ENCODE measurements at places on chromosomes 1 and 21. TPM values are rescaled to one million over a fixed set of nuclear protein-coding genes. Genes with fewer than 3 reads are reported as not detected.

The GREM2 gene
- not detected for total RNA-seq

The TMEM82 gene
- not detected for total RNA-seq

The SYNJ1 gene
- total RNA-seq: 6.2 TPM

The NES gene
- total RNA-seq: 0.14 TPM

The TRIM62 gene
- total RNA-seq: 4.4 TPM

The OR2L8 gene
- total RNA-seq: not detected

The KLF17 gene
- total RNA-seq: not detected

The TMIGD3 gene
- total RNA-seq: not detected

The NECTIN4 gene
- total RNA-seq: 1.2 TPM

The SNX7 gene
- total RNA-seq: 40.9 TPM

The UBE2U gene
- total RNA-seq: not detected

- no peak for DNase-seq
Observed at GRCh38 chr1:1528301-1529267, 11.8 kb downstream of the TMEM240 start.

DNA sequence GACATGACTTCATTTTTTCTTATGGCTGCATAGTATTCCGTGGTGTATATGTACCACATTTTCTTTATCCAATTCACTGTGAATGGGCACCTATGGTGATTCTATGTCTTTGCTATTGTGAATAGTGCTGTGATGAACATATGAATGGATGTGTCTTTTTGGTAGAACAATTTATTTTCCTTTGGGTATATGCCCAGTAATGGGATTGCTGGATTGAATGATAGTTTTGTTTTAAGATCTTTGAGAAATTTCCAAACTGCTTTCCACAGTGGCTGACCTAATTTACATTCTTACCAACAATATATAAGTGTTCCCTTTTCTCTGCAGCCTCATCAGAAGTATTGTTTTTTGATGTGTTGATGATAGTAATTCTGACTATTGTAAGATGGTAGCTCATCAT is 361.7 kb upstream of the SGIP1 start:
- DNase-seq: no peak

DNA sequence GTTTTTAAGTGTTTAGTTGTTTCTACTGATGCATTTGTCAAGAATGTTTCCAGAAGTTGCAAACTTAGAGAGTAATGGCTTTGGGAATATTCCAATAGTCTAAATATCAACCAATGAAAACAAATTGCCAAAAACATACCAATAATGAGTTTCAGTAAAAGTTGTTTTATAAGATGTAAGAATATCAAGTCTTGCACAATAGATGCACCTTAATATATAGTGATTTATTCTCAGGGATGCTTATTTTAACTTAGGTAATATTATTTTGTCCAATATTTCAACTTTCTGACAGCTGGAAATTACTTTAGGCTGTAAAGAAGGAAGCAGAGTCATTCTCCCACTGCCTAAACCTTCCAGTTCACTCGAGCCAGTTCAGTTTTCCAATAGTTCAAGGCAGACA is 5.4 kb upstream of the NMNAT2 start:
- no peak for DNase-seq

GRCh38 chr1:58062635-58063034 is 483.9 kb downstream of the OMA1 start:
- DNase-seq: peak; percentile 93

- no peak for DNase-seq
Observed at GRCh38 chr1:6260961-6261614, at the start of gene GPR153. Gene GPR153 (minus strand): TSS chr1:6261098. CDS start chr1:6254905, 6,193 bp downstream.

DNA sequence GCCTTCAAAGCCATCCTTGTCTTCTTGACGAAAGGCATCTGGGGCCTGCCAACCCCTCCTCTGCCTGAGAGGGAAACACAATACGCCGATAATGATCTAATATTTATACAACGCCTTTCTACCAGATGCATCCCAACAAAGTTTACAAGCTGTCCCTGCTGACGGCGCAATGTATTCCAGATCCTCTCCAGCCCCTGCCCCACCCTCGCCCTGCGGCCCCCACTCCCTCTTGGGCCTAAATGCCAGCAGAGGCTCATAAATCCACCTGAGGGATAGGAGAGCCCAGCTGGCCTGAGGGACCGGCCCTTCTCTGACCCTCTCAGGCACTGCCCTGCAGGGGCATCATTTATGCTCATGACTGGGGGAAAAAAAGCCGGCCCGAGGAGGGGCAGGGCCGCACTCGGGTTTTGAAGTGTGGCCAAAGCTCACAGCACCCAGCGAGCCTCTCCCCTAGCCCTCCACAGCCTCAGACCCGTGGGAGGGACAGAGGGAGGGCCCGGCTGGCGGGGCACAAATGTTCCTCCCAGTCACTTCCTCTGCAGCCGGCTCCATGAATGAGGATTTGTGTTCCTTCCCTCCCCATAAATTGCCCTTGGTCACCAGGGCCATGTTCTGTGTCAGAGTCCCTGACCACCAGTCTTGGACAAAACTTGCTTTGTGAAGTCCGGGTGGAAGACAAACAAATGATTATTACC is 140.3 kb downstream of the FOXD2 start:
- DNase-seq: no peak

DNA sequence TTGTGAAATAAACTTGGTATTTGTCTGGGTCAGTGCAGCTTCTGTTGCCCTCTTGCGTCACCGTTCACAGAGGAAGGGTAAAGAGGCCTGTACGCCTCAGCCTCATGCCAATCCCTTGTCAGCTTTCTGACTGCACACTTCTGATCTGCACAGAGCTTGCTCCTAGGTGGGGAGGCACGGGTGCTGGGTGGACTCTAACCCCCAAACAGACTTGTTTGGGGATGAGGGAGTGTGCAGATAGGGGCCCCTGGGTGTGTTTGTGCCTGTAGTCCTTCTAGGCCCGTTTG is 803 bp upstream of the B4GALT2 start:
- no peak for DNase-seq

- no peak for DNase-seq
Observed at GRCh38 chr21:34867785-34868184, 181.3 kb downstream of the RUNX1 start.

GRCh38 chr1:94304553-94304952 is 67.2 kb upstream of the ARHGAP29 start:
- DNase-seq: peak; percentile 51

- DNase-seq: peak; percentile 41
Observed at GRCh38 chr21:28336314-28336713, 656.4 kb downstream of the LTN1 start.

DNA sequence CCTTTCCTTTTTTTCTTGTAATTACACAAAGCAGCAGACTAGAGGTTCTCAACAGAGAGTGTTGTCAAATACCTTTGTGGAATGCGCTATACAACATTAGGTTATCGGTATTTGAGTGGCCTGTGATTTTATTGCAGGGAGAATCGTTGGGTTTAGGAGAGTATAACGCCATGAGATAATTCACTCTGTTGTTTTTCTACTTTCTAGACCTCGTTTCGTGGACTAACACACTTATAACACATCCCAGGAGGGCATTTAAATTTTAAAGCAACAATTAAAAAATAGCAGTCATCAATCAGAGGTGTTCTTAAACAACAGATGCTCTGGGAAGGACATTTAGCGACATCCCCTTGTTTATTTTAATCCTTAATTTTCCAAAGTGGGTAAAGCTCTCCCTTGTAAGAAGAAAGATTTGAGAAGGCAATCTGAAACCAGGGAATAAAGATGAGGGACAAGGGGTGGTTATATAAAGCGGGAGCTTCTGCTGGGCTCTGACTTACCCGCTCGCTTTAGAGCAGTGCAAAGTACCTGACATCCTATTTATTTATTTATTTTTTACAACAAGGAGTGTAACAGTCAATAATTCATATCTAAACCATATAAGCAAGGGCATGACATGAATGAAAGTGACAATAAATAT is 4.9 kb downstream of the PBX1 start:
- DNase-seq: peak; percentile 53

GRCh38 chr1:66305927-66306326 is 228.0 kb upstream of the SGIP1 start:
- no peak for DNase-seq

DNA sequence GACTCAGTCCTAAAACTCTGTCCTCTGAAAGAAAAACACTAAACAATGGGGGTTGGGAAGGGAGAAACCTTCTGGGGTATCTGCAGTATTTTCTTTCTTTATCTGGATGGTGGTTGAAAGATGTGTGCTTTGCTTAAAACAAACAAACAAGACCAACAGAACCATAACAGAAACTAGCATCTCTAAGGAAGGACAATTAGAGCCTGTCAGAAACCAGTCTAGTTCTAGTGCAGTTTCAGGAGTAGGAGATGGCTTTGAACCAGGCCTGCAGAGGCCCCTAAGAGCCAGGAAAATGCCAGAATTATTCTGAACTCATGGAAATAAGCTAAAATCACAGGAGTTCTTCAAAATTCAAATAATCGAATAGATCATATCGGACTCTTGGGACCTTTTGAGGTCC is 18.5 kb downstream of the ILDR2 start:
- DNase-seq: no peak

GRCh38 chr21:20994790-20995189 is 3.4 kb upstream of the NCAM2 start:
- DNase-seq: no peak

DNA sequence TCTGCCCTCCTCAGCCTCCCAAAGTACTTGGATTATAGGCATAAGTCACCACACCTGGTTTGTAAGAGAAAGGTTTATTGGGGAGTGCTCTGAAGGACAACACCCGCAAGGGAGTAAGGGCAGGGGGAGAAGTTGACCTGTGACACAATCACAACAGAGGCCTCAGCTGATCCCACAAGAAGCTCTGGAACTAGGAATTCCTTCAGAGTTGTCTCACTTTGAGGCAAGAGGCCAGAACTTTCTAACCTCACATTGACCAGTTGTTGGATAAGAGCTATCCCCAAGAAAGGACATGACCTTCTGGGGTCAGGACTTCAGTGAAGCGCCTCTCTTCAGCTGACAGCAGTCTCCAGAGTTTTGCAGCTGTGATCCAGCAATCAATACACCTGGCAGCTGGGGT is 27.4 kb upstream of the RC3H1 start:
- no peak for DNase-seq

GRCh38 chr1:32724678-32725614 is 22.4 kb upstream of the SYNC start:
- peak; percentile 78 for DNase-seq

GRCh38 chr1:234546387-234546704 is 63.6 kb downstream of the IRF2BP2 start:
- no peak for DNase-seq

DNA sequence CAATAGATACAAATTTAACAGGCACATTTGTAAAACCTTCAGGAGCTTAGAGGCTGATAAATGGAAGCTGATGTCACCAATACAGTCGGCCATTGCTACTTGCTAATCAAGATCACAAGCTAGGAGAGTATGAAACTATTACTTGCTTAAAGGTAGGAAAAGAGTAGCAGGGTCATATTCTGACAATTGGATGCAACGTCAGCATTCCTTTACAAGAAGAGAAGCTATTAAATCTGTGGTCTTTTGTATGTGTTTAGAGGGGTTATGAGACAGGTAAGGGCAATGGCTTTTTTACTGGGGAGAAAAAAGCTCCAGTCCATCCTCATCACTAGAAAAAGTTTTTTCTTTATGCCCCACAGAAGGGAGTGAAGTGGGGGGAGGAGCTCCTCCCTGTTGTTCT is 11.7 kb upstream of the CD48 start:
- no peak for DNase-seq

GRCh38 chr1:180917306-180918065 is 4.8 kb downstream of the KIAA1614 start:
- peak; percentile 15 for DNase-seq

DNA sequence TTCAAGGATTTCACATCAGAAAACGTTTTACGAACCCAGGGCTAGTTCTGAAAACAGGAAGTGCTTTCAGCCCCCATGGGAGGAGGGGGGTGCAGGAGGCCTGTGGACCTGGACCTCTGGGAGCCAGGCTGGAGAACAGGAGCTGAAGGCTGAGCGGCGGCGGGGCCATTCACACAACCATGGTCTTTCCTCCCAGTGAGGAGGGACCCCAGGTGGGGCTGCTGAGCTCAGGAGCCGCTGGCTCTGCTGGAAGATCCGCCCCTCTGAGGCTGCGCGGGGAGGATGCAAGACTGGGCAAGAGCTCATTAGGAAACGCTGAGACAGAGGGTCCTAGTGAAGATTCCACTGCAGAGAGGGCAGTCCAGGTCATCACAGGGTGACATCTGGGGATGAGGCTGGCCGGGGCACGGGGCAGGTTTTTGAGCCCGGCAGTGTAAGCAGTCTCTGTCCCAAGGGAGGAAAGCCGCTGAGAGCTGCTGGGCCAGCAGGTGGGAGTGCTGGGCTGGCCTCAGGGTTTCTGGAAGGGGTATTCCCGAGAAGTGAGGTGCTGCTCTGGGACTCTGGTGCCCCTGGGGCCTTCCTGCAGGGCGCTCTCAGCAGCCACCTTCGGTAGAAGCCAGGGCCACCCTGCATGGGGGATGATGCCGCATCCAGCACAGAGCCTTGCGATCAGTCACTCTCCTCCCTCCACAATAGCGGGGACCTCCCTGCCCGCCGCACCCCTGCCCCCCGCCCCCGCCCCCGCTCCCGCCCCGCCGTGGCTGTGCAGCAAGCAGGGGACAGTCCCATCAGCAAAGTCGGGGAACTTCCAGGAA is 7.5 kb downstream of the MX2 start:
- DNase-seq: no peak

DNA sequence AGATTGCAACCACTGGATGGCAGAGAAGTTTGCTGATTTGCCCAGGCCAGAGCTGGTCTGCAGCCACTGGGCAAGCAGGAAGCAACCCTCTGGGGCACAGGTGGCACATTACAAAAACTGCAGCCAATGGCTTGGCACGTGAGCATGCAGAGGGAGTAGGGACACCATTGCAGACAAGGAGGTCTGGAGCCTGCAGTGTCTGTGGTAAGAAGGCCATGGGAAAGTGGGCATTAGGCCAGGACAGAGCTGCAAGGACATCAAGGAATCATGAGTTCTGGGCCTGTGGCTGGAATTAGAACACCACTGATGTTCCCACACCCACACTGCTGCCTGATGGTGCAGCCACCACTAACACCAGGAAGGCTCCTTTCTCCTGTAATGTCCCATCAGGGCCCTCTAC is 113.0 kb downstream of the TSEN15 start:
- DNase-seq: no peak

GRCh38 chr1:191662051-191662450 is 496.2 kb upstream of the RGS18 start:
- no peak for DNase-seq

GRCh38 chr1:112688781-112689193 is 14.3 kb downstream of the MOV10 start:
- DNase-seq: no peak

- no peak for DNase-seq
Observed at GRCh38 chr1:165060285-165060793, 296.2 kb downstream of the LMX1A start.

DNA sequence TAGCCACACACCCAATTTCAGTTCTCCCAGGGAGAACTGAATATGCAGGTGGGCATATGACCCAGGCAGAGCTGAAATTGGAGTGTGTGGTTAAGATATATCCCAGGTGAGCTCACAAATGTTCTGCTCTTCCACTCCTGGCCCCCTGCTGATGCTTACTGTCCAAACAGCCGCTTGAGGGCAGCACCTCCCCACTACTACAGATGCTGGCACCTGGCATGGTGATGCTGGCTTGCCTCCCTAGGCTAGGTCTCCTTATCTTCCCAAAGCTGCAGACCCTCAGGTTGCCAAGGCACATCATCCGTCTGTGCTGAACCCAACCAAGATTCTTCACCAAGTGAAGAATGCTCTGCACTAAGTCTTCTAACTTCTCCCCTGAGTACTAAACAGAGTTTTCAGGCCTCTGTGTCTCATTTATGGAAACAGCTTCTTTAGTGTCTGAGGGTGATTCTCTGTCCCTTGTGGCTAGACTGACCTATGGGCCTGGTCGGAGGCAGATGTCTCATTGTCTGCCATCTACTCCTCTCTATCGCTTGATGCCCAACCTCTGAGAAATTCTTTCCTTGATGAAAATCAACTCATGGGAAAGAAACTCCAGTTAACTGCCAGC is 27.2 kb downstream of the XCL1 start:
- DNase-seq: peak; percentile 48

- DNase-seq: no peak
Observed at GRCh38 chr1:7987528-7987927, 26.0 kb downstream of the PARK7 start.
